ENCODE measurements at places on chromosomes 16 and 17.

- DNase-seq: peak; percentile 69
Observed at GRCh38 chr16:3690980-3691720, 26.2 kb downstream of the TRAP1 start.

- no peak for DNase-seq
Observed at GRCh38 chr17:28033972-28034714, 8.3 kb upstream of the NLK start.

- DNase-seq: no peak
Observed at GRCh38 chr16:85011846-85012284, 530 bp upstream of the ZDHHC7 start.

- no peak for DNase-seq
Observed at GRCh38 chr17:3976675-3977171, 12.5 kb upstream of the ATP2A3 start.

GRCh38 chr17:18190628-18191235 lies 7.1 kb downstream of the ALKBH5 start:
- peak; percentile 36 for DNase-seq

GRCh38 chr17:66834919-66835454 lies at the start of gene CACNG5:
TSS of gene CACNG5 (plus strand) at chr17:66835117. CDS start at chr17:66877333, 42,216 bp downstream.
- DNase-seq: peak; percentile 26

DNA sequence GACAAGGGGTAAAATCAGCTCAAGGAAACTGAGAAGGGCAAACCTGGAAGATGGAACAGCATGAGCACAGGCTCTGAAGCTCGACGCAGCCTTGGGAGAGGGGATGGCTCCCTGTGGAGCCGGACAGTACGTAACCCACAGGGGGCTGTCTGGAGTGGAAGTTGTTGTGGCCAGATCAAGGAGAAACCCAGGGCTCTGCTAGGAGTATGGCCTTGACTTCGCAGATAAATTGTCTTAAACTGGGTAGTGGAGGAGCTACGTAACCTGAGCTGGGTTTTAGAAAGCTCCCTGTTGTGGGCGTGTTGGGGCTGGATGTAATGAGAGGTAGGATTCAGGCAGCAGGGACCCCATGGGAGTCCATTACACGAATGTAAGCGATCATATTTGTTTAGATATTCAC lies 25.5 kb upstream of the AXIN2 start:
- DNase-seq: no peak

- peak; percentile 89 for DNase-seq
Observed at GRCh38 chr17:77437017-77437416, 296.2 kb downstream of the SEC14L1 start.

All from femur (tissue), 1 donor.